CD4-positive, alpha-beta T cell treated with Interleukin-4 for 4 hours (primary cell): ENCODE measurements at places on chromosomes 4 and X.

DNA sequence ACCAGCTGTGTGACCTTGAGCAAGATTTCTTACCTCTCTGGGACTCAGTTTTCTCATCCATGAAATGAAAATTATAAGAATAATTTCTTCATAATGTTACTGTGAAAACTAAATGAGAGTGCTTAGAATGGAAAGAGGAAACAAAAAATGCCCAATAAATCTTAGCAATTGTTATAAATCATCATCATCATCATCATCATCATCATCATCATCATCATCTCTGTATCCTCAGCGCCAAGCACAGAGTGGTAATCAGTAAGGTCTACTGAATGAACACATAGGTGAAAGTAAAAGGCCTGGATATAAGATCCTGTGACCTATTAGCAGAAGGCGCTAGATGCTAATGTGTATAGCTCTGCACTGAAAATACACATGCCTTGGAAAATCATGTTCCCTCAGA, 6.8 kb upstream of the STARD8 start:
- no peak for DNase-seq

DNA sequence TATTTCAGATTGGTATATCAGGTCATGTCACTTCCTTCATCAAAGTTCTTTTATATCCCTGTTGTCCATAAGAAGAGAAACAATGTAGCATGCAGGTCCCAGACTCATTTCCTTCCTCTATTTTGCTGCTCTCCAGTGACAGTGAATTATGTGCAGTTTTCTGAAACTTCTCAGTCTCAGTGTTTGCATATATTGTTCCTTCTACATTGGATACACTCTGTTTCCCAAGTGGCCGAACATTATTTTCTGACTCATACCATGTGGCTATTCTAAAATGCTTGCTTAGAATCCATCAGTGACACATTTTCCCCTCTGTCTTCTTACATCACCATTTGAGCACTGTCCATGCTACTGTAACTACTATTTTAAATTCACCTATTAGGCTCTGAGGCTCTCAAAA, 305.7 kb downstream of the PDHA2 start:
- no peak for DNase-seq

- DNase-seq, result no peak
Observed at GRCh38 chrX:12987900-12988594, 13.1 kb downstream of the TMSB4X start.

GRCh38 chr4:1578251-1578773, 105.8 kb downstream of the FAM53A start:
- no peak for DNase-seq

- DNase-seq, result peak; percentile 20
Observed at GRCh38 chrX:16868920-16869319, 1.2 kb downstream of the RBBP7 start.

DNA sequence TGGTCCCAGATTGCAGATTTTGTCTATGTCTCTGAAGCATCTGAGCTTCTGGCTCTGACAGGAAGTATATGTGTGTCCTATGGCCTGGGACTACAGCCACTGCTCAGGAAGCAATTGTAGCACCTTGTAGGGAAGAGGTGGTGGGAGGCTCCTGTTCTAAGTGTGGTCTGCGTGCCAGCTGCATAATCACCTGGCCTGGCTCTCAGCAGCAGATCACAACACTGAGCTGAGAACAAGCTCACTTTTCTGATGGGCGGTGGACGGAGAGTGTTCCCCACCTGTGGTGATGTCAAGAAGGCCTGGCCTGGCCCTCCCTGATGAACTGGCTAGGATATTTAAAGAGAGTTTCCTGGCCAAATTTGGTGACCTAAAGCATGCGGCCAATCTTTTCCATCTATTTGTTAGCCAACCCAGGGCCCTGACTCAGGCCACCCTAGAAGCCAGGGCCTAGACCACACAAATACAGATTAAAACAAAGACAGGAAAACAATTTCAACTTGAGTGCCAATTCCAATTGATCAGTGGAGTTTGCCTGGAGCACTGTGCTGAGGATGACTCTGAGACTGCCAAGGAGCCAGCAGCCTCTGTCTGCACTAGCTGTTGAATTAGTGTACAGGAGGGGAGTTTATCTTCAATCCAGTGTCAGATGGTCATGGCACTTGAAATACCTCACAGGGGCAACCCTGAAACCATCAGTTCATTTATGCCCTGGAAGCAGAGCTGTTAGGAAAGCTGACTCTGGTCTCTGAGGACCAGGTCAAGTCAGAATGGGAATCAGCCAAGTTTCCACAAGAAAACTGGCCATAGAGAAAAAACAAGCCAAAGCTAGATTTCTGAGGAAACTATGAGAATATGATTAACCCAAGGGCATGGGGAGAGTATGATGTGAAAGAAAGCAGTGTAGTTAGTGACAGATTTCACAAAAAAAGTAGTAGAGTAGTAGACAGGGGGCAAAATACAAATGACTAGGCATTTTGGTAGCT, 47.4 kb downstream of the PRDM5 start:
- DNase-seq, result no peak

DNA sequence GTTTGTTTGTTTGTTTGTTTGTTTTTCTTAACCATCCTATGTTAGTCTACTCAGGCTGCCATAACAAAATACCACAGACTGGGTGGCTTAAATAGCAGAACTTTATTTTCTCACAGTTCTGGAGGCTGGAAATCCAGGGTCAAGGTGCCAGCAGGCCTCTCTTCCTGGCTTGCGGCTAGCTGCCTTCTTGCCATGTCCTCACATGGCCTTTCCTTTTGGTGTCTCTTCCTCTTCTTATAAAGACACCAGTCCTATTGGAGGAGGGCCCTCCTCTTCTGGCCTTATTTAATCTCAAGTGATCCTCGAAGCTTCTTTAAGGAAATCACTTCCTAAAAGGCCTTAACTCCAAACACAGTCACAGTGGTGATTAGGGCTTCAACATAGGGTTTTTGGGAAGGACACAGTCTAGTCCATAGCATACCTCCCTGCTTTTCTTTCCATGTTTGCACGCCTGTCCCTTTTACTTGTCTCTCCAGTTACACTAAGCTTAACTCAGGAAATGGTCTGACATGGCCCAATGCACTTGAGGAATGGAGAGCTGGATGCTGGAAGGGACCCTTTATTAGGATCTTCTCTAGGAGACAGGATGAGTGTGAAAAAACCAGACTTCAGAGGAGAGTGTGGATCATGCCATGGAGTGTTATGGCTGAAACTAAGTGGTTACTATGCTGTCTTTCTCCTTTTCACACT, 36.0 kb upstream of the MGST2 start:
- DNase-seq, result no peak

- DNase-seq, result no peak
Observed at GRCh38 chr4:165635381-165635780, 237.7 kb upstream of the TLL1 start.

DNA sequence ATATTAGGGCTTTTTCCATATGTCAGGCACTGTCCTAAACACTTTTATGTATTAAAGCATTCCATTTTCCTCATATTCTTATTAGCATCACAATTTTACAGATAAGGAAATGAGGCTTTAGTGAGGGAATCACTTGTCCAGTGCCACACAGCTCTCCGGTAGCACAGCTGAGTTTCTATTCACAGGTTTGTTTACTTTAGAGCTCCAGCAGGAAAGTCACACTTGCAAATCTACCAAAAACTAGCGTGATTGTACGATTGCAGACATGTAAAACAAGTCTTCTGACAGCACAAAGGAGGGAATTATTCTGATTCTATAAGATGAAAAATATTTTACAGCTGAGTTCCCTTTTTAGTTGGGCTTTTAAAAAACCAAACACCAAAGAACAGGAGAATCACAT, 472.1 kb downstream of the TMA16 start:
- DNase-seq, result no peak

GRCh38 chr4:148253768-148254167, 188.4 kb downstream of the NR3C2 start:
- no peak for DNase-seq

DNA sequence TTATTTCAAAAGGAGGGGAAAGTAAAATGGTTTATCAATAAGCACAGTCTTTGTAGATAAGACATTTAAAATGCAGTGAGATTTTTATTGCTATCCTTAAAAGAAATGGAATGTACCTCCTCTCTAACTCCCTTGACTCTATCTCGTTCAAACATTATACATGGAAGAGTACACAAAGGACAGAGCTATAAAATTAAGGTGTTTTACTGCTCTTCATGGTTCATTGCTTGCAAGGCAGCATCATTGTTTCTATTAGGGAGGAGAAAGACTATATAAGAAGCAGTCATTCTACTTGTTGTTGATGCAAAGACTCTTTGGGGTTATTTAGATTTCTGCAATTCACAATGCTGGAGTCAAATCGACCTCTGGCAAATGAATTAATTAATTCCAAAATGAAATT, 380.2 kb upstream of the NDST3 start:
- no peak for DNase-seq

DNA sequence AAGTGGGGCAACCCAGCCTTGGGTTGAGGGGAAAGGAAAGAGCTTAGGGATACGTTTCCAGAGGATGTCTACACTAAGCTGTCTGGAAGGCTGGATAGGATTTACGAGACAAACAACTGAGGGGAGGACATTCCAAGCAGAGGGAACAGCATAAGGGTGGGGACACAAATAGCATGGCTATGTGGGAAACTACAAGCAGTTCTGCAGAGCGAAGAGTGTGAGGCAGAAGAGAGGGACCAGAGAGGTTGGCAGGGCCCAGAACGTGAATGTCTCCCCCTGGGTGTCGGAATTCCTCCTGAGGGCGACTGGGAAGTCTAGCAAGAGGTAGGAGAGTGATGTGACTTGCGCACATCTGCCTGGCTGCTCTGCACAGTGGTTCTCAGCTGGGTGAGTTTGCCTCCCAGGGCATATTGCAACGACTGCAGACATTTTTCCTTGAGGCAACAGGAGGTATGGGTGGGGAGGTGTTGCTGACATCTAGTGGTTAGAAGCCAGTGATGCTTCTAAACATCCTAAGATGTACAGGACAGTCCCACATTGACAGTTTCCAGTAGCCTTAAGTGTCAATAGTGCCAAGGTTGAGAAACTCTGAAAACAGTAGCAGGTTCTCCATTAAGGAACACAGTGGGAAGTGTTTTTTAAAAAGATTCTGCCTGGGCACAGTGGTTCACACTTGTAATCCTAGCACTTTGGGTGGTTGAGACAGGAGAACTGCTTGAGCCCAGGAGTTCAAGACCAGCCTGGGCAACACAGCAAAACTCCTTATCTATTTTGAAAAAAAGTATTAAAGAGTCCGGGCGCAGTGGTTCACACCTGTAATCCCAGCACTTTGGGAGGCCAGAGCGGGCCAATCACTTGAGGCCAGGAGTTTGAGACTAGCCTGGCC, 9.2 kb downstream of the NDUFA1 start:
- peak; percentile 33 for DNase-seq

DNA sequence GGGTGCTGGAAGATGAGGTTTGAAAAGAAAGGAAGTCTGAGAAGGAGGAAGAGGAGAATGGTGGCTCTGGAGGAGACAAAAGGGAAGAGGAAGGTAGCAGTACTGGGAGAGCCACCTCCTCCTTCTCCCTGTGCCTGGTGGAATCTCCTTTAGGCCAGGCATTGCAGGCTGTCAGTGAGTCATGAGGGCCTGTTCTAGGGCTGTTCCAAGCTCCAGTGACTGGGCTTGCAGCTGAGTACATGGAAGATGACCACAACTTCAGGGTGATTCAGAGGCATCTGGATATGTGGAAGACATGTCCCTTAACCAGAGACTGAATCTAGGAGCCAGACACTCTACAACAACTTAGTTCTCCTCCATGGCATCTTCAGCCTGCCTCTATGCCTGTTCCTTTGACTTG, 107.8 kb downstream of the EFNB1 start:
- DNase-seq, result no peak

DNA sequence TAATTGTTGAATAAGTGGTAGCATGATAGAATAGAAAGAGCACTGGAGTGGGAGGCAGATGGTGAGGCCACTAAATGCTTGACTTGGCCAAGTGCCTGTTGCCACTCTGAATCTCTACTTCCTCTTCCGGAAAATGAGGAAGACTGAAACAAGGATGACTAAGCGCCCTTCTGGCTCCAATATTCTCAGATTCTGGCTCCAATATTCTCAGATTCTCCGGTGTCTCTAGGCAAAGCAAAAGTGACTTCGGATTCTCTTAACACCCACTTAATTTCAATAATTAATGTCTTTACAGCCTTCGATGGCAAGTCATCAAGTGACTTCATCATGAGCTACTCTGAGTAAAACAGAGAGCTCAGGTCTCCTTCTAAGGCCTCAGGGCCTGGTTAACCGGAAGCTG, 402.2 kb upstream of the FGF13 start:
- DNase-seq, result no peak

DNA sequence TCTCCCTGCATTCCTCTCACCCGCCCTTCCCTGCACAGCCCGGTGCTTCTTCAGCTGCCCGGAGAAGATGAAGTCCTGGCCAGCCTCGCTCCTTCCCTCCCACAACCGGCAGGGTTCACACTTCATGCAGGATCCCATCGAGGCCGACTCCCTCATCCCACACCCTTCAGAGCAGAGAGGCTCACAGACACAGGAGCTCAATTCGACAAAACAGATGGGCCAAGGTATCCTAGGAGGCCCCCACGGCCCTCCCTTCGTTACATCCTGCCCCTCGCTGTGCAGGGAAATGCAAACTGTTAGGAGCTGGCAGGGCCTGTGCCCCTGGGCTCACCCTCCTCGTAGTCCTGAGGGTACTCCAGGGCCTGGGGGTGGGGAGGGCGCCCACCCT, 238.1 kb downstream of the DHRSX start:
- no peak for DNase-seq

GRCh38 chr4:55175779-55176231, 50.4 kb upstream of the KDR start:
- DNase-seq, result no peak

GRCh38 chrX:63675716-63676115, 109.3 kb downstream of the ARHGEF9 start:
- DNase-seq, result no peak

GRCh38 chr4:146472404-146472803, 49.3 kb downstream of the SLC10A7 start:
- no peak for DNase-seq

DNA sequence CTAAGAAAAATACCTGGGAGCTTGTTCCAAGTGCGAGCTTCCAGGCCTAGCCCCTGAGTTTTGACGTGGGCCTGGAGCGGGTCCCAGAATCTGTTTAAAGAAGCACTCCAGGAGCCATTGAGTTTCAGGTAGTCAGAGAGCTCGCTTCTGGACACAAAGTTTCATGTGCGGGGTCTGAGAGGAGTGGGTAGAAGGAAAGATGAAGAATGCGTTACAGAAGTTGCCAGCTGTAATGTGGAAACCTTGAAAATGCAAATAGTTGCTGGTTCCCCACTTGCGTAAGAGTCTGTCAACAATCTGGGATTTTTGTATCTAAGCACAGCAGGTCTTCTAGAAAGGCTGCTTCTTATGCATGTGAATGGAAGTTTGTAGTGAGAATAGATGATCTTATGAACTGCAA, 77.5 kb upstream of the CLCN4 start:
- no peak for DNase-seq

DNA sequence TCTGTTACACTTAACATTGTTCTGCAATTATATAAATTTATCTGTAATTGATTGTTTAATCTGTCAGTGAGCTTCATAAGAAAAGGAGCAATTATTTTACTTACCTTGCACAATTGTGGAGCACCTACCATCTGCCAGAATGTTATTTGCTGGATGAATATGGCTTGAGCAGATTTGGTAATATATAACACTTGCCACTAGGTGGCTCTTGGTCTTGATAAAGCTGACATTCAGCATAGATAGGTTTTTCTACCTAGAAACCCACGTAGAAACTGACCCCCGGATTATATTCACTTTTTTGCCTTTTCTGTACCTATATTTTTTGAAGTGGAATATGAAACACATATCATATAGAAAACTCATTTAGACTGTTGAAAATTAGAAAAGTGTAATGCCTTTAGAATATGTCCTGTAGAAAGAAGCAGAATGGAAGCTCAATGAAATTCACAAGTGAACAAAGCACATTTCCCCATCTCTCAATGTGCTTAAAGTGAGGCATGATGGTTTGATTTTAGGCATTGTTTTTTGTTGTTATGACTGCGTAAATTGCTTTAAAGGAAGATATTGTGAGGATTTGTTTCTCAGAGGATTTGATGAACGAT, 9.5 kb downstream of the RBPJ start:
- peak; percentile 66 for DNase-seq
